Airway epithelial cell (primary cell): ENCODE measurements at places on chromosomes 5 and 9. TPM values are rescaled to one million over a fixed set of nuclear protein-coding genes. Genes with fewer than 3 reads are reported as not detected.

BASP1 gene
- total RNA-seq: 96.9 and 118 TPM in 2 replicates

ARID3C gene
- not detected in 2 replicates for total RNA-seq

ANKRD34B gene
- not detected in 2 replicates for total RNA-seq

NR4A3 gene
- total RNA-seq: 0.21 TPM in 1 of 2 replicates, not detected in the other

DAB2 gene
- 0.28 and 1.2 TPM in 2 replicates for total RNA-seq

KCNV2 gene
- total RNA-seq: not detected in 2 replicates

NR2F1-AS1 gene
- total RNA-seq: 0.56 TPM in 1 of 2 replicates, not detected in the other

GADD45G gene
- 0.28 TPM in 1 of 2 replicates, not detected in the other for total RNA-seq

GMCL2 gene
- not detected in 2 replicates for total RNA-seq

TEK gene
- under 0.01 and 0.09 TPM in 2 replicates for total RNA-seq

BTNL9 gene
- total RNA-seq: not detected in 2 replicates

TAF1L gene
- total RNA-seq: not detected in 2 replicates

P4HA2 gene
- total RNA-seq: 58.1 and 59.9 TPM in 2 replicates

NAIF1 gene
- total RNA-seq: 8.2 and 10.0 TPM in 2 replicates

NUTM2F gene
- not detected in 2 replicates for total RNA-seq

C5orf52 gene
- total RNA-seq: not detected in 2 replicates

PCSK5 gene
- total RNA-seq: 2.8 and 3.1 TPM in 2 replicates

CD74 gene
- 7.5 and 9.1 TPM in 2 replicates for total RNA-seq

C5orf58 gene
- not detected in 2 replicates for total RNA-seq

NELFB gene
- total RNA-seq: 47.5 and 54.2 TPM in 2 replicates

GALT gene
- 15.4 and 21.8 TPM in 2 replicates for total RNA-seq

SLC26A2 gene
- total RNA-seq: 7.8 and 10.0 TPM in 2 replicates

HNRNPH1 gene
- total RNA-seq: 274 and 292 TPM in 2 replicates

PPP1R2B gene
- not detected in 2 replicates for total RNA-seq

CDX1 gene
- total RNA-seq: not detected in 2 replicates

GRM6 gene
- not detected in 2 replicates for total RNA-seq

PRR16 gene
- 0.74 and 0.78 TPM in 2 replicates for total RNA-seq

MARCOL gene
- not detected in 2 replicates for total RNA-seq

CXCL14 gene
- 7.1 and 8.5 TPM in 2 replicates for total RNA-seq

C9orf72 gene
- 9.0 TPM in 2 replicates for total RNA-seq

ADAMTS2 gene
- 0.98 and 1.4 TPM in 2 replicates for total RNA-seq

PSD2 gene
- total RNA-seq: not detected in 2 replicates

C9orf153 gene
- total RNA-seq: not detected in 2 replicates

GLDC gene
- 1.4 and 1.7 TPM in 2 replicates for total RNA-seq

OLFM1 gene
- total RNA-seq: not detected in 2 replicates

MYOT gene
- not detected in 2 replicates for total RNA-seq

GNA14 gene
- not detected in 2 replicates for total RNA-seq

SLC36A3 gene
- not detected in 2 replicates for total RNA-seq

SYNPO gene
- total RNA-seq: 7.3 and 8.6 TPM in 2 replicates

CDHR2 gene
- 0.07 TPM in 1 of 2 replicates, not detected in the other for total RNA-seq

WNT8A gene
- not detected in 2 replicates for total RNA-seq

MZB1 gene
- not detected in 2 replicates for total RNA-seq

PDZD2 gene
- 4.7 and 5.9 TPM in 2 replicates for total RNA-seq

SPINK1 gene
- not detected in 2 replicates for total RNA-seq

GAS1 gene
- total RNA-seq: 5.9 and 6.5 TPM in 2 replicates

PCDHB5 gene
- 0.63 TPM in 1 of 2 replicates, not detected in the other for total RNA-seq

ANKRD33B gene
- 0.49 and 0.65 TPM in 2 replicates for total RNA-seq

DMGDH gene
- total RNA-seq: not detected in 2 replicates

CFAP90 gene
- total RNA-seq: not detected in 2 replicates

PLPP7 gene
- total RNA-seq: not detected in 2 replicates

FAM153A gene
- total RNA-seq: not detected in 2 replicates

LCN1 gene
- not detected in 2 replicates for total RNA-seq

FSTL4 gene
- 0.33 and 0.99 TPM in 2 replicates for total RNA-seq

TDRD7 gene
- total RNA-seq: 1.5 and 1.9 TPM in 2 replicates

CAMK2A gene
- not detected in 2 replicates for total RNA-seq
